ENCODE measurements at places on chromosomes 1 and 21.
A peak's percentile ranks its signal among the peaks of the same experiment; 100 is the strongest.

DNA sequence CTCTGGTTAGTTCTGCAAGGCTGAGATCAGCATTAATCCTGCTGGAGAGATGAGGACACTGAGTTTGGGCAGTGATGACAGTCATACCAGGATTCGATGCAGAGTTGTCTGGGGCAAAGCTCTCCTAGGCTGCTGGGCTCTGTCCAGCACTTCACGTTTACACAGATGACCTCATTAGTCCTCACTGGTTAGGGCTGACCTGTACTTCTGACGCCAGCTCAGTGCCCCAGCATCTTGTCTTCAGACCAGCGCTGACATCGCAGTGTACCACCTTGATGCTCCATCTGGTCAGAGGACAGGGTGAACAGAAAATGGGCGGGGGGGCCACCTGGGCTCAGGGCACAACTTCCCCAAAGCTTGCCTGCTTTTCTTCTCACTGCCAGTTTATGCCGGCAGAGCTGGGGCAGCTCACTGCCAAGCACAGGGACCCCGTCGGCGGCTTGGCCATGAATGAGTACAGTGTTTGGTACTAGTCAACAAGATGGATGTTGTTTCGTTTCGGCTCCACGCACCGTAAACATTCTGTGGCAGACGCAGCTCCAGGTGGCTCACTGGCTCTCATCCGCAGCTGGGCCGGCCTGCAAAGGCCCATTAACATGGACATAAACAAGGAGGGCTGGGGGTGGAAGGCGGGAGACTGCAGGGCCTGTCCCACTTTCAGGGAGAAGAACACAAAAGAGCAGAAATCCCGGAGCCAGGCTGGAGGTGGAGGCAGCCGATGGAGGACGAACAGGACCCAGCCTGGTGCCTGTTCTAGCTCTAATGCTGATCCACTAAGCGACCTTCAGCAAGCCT is 118.7 kb downstream of the GLIS1 start:
- no peak for DNase-seq

GRCh38 chr1:23273450-23274133 is 56.3 kb upstream of the HTR1D start:
- no peak for DNase-seq

- no peak for DNase-seq
Observed at GRCh38 chr1:69913977-69914376, 291.4 kb downstream of the LRRC40 start.

GRCh38 chr1:44801491-44802305 is 1.5 kb downstream of the PLK3 start:
- peak; percentile 39 for DNase-seq

DNA sequence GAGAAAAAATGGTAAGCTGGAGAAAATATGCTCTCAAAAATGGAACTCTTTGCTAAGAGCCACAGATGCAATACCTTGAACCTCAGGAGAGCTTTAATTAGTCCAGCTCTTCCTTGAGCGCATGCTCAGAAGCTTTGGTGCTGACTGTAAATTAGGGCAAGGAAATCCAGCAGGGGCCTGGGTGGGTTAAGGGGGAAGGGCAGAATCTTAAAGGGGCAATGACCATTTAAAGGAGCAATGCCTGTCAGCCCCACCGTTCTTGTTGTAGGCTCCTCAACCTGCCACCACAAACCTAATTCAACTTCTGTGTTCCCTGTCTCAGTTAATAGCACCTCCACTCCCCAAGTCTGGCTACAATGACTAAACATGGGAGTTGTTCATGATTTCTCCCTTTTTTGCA is 6.8 kb upstream of the SLC22A15 start:
- no peak for DNase-seq

- no peak for DNase-seq
Observed at GRCh38 chr1:182207300-182207699, 145.8 kb upstream of the ZNF648 start.
